ENCODE measurements at places on chromosomes 7 and 10. TPM values are rescaled to one million over a fixed set of nuclear protein-coding genes. Genes with fewer than 3 reads are reported as not detected.

GBX1 gene
- total RNA-seq: not detected

CTTNBP2 gene
- 3.2 TPM for total RNA-seq

DDC gene
- 75.9 TPM for total RNA-seq

AS3MT gene
- 6.4 TPM for total RNA-seq

SYT15 gene
- total RNA-seq: 0.60 TPM

PKD2L1 gene
- not detected for total RNA-seq
